ENCODE measurements at places on chromosomes 5 and 9.

DNA sequence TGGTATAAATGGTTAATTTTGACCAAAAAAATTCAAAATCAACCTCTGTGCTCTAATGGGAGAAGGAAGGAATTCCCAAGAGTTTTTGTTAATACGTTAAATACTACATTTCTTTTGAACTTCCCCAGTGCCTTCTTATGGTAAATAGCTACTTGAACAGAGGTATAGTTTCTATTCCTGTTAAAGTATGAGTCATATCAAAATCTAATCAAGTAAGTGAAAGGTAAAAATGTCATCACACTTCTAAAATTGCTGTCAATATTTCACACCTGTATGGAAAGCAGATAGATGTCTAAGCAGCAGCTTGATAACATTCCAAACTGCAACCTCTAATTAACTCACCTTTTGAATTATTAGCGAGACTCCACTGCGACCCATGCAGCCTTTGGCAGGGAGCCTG lies 214.1 kb upstream of the MEF2C start:
- DNase-seq: no peak

GRCh38 chr9:9483175-9483574 lies 1129.6 kb downstream of the PTPRD start:
- no peak for DNase-seq

DNA sequence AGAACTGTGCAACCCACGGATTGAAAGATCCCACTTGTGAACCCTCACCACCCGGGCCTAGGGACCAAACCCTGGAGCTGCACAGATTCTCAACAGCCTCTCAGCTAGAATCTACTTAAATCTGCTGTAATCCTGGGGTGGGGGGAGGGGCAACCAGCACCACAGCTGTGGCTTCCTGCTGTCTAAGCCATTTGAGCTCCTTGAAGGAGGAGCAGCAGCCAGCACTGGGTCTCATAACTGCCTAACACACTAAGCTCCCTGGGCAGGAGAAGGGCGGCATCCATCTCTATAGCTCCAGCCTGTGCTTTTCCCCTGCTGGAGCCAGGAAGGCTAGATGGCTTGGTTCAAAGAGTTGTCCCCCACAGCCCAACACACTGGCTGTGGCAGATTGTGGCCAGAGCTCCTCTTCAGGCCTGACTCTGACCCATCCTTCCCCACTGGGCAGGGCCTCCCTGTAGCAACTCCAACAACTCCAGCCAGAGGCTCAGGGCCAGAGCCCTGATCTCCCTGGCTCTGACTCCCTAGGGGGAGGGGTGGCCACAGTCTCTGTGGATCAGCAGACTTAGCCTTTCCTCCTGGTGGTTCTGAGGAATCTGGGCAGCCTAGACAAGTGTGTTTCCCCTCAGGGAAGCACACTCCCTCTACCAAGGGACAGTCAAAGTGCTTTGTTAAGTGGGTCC lies 72.0 kb upstream of the C9orf72 start:
- DNase-seq: no peak

DNA sequence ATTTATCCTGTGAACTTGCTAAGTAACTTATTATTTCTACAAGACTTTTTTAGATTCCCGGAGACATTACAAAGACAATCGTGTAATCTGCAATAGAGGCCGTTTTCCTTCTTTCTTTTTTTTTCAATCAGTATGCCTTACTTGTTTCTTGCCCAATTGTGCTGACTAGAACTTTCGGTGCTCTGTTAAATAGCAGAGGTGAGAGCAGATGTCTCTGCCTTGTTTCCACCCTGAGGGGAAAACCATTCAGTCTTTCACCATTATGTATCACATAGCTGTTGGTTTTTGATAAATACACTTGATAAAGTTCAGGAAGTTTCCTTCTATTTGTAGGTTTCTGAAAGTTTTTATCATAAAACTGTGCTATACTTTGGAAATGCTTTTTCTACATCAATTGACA lies 10.3 kb downstream of the SPATA31E1 start:
- no peak for DNase-seq

DNA sequence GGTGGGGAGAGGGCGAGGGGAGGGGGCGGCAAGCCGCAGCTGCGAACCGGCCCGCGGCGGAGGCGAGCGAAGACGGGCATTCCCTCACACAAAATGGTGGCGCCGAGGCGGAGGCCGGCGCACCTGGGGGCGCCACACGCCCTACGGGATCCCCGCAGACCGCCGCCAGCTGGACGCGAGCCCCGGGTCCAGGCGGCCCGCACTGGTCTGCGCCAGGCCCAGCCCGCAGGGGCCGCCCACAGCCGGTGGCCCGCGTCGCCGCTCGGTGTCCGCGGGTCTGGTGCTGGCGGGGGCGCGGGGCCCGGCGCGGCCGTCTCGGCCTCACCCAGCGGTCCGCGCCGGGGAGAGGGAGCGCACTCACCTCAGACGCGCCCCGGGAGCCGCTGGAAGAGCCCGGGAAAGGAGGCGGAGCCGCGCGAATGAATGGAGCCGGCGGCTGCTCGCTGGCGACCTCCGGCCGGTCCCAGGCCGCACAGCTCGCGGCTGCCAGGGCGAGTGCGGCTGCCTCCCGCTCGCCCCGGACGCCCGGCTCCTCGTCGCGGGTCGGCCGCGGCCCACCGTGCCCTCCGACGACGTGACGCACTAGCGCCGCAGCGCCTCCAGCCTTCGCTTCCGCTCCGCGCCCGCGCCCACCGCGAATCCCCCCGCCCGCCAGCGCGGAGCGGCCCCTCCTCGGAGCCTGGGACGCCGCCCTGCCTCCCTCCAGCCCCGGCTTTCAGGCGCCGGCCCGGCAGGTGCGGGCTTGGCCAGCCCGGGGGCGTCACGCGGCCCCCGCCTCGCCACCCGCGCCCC lies at the start of gene FAM169A:
TSS of gene FAM169A (minus strand) at position 584 of the 792 bp plus-strand sequence. CDS start 24,711 bp downstream, outside the sequence.
- peak; percentile 11 for DNase-seq

- no peak for DNase-seq
Observed at GRCh38 chr5:39689919-39690318, 265.1 kb upstream of the DAB2 start.

- DNase-seq: no peak
Observed at GRCh38 chr5:142970440-142971030, 200.4 kb downstream of the ARHGAP26 start.

GRCh38 chr5:31770998-31771397 lies 132.1 kb downstream of the PDZD2 start:
- no peak for DNase-seq

- DNase-seq: no peak
Observed at GRCh38 chr9:104858271-104858670, 69.7 kb downstream of the ABCA1 start.

DNA sequence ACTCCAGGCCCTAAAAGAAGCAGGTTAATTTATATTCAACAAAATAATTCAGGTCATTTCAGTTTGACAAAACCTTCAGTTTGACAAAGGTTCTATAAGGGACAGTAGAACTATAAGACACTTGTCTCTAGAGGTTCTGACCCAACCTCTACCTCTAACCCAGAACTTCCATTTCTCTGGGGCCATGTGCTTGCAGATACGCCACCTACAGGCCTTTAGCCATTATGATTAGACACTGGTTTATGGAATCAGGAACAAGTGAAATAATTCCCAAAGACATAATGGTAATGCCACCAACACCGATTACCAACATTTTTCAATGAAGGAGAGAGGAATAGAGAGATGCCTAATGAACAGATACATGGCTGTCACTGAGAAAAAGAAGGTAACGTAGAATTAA lies 733.9 kb downstream of the PRELID2 start:
- DNase-seq: no peak

DNA sequence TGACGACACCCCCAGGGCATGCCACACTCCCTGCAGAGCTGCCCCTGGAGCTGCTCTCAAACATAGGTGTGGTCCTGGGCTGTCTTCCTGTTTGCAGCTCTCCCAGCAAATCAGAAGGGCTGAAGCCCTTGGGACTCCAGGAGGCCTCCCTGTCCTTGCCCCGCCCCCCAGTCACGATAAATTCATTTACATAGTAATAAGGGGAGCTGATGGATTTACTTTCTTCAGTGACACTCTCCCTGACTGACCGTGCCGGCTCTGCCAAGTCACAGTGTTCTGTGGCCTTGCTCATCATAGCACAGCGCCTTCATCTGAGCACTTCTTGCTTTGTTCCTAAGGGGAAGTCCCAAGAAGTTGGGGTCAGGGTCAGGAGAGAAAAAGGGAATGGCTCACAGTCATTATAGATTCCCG lies 121.4 kb downstream of the ENC1 start:
- no peak for DNase-seq

- DNase-seq: no peak
Observed at GRCh38 chr5:145554399-145554798, 280.7 kb downstream of the PRELID2 start.

GRCh38 chr9:93467062-93467416 lies 13.7 kb upstream of the FAM120AOS start:
- no peak for DNase-seq

DNA sequence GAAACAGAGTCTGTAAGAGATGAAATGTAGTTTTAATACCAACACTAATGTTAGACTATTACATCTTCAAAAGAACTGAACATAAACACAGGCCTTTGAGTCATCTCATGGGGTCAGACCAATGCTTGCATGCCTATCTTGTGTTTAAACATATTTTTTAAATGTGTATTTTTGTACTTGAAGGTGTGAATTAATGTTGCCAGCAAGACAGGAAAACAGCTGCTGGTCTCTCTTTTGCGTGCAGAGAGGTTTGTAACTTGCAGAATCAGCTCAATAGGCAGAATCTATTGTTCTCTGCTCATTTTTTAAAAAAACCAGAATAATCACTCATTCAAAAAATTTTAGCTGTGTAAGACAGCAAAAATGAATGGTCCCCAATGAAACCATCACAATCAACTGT lies 180.2 kb downstream of the ALDH1A1 start:
- DNase-seq: no peak

DNA sequence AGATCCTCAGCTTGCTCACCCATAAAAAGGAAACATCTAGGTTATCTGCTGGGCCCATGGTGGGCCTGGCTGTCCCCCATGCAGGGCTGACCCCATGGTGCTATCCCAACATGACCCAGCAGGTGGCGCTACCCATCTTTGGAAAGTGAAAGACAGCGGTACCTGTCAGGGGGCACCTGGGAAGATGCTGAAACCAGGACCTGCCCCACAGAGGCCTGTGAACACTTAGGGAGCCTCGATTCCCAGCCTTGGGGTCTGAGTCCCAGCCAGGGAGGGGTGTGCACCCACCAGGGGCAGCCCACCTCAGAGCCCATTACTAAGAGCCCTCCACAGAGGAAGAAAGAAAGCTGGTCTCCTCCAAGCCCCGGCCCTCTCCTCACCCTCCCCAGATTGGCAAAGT lies 46.6 kb upstream of the IPPK start:
- DNase-seq: peak; percentile 81

DNA sequence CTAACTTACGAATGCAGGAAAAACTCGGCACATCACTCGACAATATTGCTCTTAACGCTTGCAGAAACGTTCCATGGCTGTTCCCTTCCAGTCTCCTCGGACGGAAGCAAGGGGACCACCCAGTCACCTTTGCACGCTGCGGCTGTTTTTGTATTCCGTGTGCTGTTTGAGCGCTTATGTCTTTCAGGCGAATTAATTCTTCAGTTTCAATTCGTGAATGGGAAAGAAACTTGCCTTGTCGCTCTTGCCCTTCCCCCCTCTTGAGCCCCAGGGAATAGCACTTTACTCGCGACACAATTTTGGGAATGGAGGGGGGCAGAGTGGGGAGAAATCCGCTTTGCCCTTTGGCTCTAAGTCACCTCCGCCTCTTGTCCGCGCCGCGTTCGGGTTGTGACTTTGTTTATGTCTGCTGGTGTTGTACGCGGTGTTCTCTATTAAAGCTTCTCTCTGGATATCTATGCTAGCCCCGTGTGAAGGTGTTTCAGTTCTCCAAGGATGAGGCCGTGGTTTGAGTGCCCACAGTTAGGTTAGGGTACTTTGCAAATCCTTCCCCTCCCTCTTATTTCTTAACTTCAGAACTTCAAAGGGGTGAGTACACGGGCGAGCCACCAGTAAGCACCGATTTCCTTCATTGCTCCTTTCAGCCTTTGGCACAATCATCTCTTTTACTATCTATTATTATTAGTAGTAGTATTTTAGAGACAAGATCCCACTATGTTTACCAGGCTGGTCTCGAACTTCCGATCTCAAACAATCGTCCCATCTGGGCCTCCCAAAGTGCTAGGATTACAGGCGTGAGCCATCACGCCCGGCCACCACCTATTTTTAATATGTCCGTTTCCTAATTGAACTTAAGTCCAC lies 2.7 kb downstream of the FOXB2 start:
- no peak for DNase-seq

DNA sequence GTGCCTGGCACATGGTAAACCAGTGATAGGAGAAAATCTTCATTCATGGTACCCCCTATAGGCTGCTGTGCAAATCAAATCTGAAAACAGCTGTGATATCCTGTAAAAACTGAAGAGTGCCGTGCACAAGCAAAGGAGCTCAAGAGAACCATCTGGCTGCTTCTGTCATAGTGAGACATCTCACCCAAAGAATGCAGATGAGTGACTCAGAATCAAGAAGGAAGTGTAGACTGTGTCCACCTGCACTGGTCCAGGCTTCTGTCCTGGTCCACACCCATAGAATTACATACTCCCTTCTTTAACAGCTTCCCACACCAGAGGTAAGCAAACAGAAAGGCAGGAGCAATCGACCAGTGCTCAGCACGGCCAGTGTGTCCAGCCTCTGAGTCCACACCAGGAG lies 195.9 kb downstream of the ASTN2 start:
- DNase-seq: no peak

- no peak for DNase-seq
Observed at GRCh38 chr9:131228988-131229387, 47.3 kb downstream of the FAM78A start.

DNA sequence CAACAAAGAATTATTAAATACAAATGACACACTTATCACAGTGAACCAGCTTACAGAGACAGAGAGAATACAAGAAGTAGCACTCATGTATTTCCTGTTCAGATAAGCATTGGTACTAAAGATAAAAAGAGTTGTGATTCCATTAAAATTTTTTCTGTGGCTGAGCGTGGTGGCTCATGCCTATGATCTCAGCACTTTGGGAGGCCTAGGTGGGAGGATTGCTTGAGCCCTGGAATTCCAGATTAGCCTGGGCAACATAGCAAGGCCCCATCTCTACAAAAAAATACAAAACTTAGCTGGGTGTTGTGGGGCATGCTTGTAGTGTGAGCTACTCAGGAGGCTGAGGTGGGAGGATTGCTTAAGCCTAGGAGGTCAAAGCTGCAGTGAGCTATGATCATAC lies 32.9 kb downstream of the FCHO2 start:
- DNase-seq: no peak

- no peak for DNase-seq
Observed at GRCh38 chr9:94169968-94170367, 85.7 kb downstream of the PTPDC1 start.

DNA sequence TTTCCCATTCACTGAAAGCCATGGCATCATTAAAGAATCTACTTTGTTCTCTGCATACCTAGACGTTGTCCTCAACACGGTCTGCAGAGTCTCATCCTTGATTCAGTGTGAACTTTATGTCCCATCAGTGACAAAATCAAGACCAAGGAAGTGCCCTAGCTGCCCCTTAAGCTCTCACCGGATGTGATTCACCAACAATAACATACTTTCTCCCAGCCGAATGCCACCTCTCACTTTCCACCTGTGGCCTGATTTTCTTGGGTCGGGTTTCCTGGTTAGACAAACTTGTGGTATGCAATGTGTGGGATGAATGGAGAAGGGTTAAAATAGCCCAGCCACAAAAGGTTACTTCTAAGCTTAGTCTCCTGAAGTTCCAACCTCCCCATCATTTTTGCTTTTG lies 145.3 kb upstream of the PAPPA start:
- no peak for DNase-seq
